ENCODE measurements at places on chromosomes 2 and 18.
A peak's percentile ranks its signal among the peaks of the same experiment; 100 is the strongest.

GRCh38 chr2:24820175-24820513 is 26.9 kb downstream of the CENPO start:
- no peak for DNase-seq

GRCh38 chr2:86383844-86384243 is 46.4 kb upstream of the REEP1 start:
- no peak for DNase-seq

GRCh38 chr18:3083766-3084165 is 70.8 kb upstream of the LPIN2 start:
- DNase-seq: no peak

GRCh38 chr2:170235860-170236679 is 58.1 kb downstream of the MYO3B start:
- DNase-seq: no peak

DNA sequence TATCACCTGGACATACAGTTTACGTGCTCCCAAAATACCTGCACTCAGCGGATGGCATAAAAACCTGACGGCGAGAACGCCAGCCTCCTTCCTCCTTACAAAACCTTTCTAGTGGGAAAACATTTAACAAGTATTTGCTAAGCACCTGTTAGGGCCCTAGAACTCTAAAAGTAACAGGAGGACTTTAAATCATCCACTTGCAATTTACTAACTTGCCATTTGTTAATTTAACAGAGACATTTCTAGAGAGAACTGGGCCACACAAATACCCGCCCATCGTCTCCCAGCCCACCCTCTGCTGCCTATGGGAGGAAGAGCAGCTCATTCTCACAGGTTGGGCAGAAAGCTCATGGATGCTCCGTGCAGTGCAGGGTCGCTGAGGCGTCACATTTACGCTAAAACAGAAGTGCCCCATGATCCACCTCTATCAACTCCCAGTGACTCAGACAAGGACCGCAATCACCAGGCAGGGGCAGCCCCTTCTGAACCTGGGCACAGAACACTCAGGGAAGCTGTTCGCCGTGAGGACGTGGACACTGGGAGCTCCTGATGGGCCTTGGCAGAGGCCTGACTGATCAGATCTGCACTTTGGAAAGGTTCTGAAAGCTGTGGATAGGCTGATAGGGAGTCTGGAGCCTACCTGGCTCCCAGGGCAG is 106.9 kb downstream of the HDAC4 start:
- peak; percentile 62 for DNase-seq

GRCh38 chr18:2627821-2628276 is 27.7 kb upstream of the SMCHD1 start:
- no peak for DNase-seq

GRCh38 chr2:105781274-105781978 is 36.7 kb downstream of the NCK2 start:
- no peak for DNase-seq

DNA sequence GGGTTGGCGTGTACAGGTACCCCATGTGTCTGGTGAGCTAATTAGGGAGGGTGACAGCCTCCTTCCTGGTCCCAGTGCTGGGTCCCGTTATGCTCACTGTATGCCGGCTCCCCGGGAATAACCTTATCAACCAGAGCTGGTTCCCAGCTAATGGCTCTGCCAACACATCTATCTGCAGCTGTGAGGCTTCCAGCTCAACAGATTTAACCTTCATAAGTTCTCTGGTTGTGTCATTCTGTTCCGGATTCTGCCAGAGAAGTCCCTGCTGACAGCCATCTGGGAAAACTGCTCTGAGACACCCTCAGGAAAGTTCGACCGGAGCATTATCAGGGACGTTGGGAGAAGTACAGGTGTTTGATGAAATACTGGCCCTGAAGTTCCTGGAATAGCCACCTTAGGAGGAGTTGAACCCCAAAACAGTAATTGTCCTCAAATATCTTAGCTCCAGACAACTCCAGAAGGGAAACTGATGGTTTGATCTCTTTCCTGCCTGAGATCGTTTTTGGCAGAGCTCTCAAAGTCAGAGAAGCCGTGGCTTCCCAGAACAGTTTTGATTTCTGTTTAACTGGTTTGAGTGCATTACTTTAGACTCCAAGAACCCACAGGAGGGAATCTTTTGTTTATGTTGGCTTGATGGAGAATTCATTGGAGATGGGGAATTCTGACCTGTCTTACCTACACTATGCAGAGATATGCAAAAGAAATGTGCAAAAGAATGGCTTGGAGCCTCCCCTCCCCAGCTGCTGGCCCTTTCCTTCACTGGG is 39.4 kb upstream of the TXNDC2 start:
- no peak for DNase-seq

- no peak for DNase-seq
Observed at GRCh38 chr2:196356332-196356731, 185.0 kb upstream of the STK17B start.

DNA sequence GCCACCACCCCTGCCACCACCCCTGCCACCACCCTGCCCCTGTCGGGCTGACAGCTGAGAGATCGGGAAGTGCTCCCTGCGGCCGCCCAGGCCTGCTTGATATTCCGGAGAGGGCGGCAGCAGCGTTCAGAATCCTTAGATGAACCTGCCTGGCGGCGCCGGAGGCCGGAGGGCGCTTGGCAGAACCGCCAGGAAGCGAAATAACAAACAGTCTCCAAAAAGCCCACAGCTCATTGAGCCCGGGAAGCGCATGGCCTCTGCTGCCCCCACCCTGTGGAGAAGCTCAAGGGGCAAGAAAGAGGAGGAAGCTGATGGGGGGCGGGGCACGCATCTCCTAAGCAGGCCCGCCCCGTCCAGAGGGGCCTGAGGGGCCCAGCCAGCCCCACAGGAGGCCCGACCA is 92.2 kb upstream of the MBOAT2 start:
- DNase-seq: no peak

DNA sequence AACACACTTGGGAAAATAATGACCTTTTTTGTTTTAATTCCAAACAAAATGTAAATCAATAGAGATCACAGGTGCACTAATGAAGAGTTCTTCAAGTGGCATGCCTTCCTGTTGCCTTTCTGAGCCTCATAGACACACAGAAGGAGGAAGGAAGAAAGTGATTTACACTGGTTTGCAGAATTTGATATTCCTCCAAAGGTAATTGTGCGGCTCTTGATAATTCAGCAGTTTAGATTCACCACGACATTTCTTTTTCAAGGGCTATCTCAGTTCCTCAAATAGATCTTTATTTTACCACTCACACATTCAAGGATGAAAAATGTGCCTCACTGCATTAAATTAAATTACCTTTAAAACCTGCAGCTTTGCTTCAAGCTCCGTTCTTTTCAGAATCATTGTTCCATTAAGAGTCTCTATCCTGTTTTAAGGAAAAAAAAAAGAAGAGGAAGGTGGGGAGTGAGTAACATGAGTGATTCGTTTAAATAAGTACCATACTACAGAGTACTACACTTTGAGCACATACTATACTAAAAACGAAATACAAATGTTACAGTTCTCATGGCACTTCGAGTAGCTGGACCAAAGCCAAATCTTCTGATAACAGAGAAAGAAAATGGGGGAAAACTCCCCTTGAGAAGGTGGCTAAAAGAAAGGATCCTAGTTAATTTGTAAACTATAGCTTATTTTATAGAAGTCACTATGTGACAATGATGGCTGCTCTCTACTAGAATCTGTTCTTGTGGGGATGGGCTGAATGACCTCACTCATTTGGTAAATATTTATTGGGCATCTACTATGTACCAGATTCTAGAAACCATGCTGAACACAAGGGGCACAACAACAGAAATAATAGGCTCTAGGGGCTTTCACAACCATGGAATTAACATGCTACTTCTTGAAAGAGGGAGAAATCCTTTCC is 16.6 kb downstream of the CYTIP start:
- no peak for DNase-seq

GRCh38 chr2:38265461-38265860 is 111.6 kb downstream of the ATL2 start:
- no peak for DNase-seq

Measured in stimulated activated CD4-positive, alpha-beta T cell treated with anti-CD3 and anti-CD28 coated beads, Interleukin-4, amount 100 ng/mL, for 1 hour (primary cell).